Astrocyte of the spinal cord (primary cell): ENCODE measurements at places on chromosomes 5 and 9.

- DNase-seq, result no peak
Measured at GRCh38 chr9:37338218-37338617, 84.3 kb upstream of the GRHPR start.

- no peak for DNase-seq
Measured at GRCh38 chr5:53453898-53454718, 26.3 kb upstream of the FST start.

- DNase-seq, result no peak
Measured at GRCh38 chr9:114811301-114811700, 5.5 kb upstream of the TNFSF15 start.

- DNase-seq, result peak; percentile 68
Measured at GRCh38 chr9:107243742-107244141, 39.3 kb upstream of the RAD23B start.

DNA sequence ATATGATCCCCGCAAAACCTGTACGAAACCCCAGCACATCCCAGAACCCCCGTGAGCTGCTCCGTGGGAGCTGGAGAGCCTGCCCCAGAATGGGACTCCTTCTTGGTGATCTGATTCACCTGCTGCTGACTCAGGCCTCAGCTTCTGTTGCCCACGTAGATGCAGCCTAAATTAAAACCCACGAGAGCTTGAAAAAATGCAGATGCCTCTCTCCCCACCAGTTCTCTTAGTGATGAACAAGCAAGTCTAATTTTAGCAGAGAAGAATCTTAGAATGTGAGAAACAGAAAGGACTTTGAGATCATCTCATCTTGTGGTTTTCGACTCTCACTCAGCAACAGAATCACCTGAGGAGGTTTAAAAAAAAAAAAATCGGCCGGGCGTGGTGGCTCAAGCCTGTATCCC is 57.6 kb downstream of the TMOD1 start:
- no peak for DNase-seq
